A673 (cell line): ENCODE measurements at places on chromosomes 4 and X. TPM values are rescaled to one million over a fixed set of nuclear protein-coding genes. Genes with fewer than 3 reads are reported as not detected.

The HHIP gene
- total RNA-seq = 0.22 and 0.28 TPM in 2 replicates

The FGFBP1 gene
- total RNA-seq = not detected in 2 replicates

The NALF2 gene
- total RNA-seq = 2.0 and 2.3 TPM in 2 replicates

The TEX13D gene
- 0.42 and 0.47 TPM in 2 replicates for total RNA-seq
